Left lung (tissue), 14 donors: ENCODE measurements at places on chromosomes 7 and 10. TPM values are rescaled to one million over a fixed set of nuclear protein-coding genes. Genes with fewer than 3 reads are reported as not detected.

Gene TMEM184A
- total RNA-seq, result 9.7 TPM

Gene HMX3
- total RNA-seq, result not detected

Gene GPR26
- total RNA-seq, result not detected

Gene ACTR3C
- total RNA-seq, result 24.0 TPM

Gene AKR1D1
- not detected for total RNA-seq

DNA sequence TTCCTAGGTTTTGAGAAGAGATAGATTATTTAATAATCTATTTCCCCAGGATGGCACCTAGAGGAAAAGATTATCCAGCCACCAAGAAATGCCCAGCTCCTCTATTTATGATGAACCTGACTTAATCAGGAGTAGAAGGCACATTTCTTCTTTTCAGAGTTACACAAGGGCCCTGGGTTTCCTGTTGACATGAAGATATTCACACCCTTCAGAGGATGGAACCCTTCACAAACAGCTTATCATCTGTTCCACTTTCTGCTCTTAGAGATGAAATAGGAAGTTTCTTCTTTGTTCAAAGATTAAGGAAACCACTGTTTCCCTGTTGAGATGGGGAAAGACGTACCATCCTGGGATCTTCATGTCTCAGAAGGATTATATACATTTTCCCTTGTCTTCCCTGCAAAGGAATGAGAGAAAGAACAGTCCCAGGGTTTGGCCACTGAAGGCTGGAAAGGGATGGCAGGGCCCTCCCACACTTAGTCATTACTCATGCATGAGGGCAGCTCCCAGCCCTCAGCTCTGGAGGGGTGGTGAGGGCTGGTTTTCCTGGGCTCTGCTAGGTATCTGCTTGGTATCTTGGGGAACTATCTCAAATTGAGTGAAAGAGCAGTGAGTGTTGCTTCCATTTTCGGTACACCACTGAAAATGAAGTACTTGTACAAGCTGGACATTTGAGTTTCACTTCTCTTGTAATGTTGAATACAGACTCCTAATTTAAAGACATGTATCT, 64.0 kb downstream of the MTPAP start:
- no peak overlapping the region for H3K4me3 ChIP-seq
- no peaks in the 10 kb centered on the region for H3K36me3 ChIP-seq
- DNase-seq, result no peak

DNA sequence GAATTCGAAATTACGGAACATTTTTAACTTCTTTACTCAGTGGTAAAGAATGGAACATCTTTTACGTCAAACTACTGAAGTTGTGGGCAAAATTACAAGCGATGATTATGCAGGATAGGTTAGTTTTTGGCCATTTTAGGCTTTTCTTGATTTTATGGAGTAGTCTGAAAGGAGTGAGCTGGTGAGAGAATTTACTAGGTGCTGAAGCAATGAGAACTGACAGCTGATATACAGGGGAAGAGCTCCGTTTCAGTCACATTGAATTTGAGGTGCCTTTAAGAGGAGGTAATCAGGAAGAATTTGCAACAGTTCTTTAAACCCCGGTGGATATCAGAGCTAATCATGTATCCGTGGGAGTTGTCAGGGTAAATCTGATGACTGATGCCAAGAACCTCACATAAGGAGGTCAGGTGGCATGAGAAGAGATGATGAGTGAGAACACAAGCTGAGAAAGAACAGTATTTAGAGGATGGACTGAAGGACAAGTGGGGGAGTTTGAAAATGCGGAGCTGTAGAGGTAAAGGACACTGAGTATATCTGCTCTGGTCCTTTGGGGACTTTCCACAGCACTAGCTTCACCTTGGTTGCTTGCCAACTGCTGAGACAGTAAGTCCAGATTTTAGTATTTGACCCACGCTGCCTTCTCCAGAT, 104.3 kb downstream of the AHR start:
- no peak overlapping the region for H3K27ac ChIP-seq
- no peak overlapping the region for H3K4me3 ChIP-seq
- no peaks in the 10 kb centered on the region for H3K36me3 ChIP-seq
- no peak for DNase-seq

GRCh38 chr7:85186083-85186520, 754 bp downstream of the SEMA3D start:
- peak overlapping the region; percentile 78 for H3K27ac ChIP-seq
- peaks cover 55% of the 10 kb centered on the region for H3K27me3 ChIP-seq
- peak overlapping the region; percentile 40 for H3K4me3 ChIP-seq

DNA sequence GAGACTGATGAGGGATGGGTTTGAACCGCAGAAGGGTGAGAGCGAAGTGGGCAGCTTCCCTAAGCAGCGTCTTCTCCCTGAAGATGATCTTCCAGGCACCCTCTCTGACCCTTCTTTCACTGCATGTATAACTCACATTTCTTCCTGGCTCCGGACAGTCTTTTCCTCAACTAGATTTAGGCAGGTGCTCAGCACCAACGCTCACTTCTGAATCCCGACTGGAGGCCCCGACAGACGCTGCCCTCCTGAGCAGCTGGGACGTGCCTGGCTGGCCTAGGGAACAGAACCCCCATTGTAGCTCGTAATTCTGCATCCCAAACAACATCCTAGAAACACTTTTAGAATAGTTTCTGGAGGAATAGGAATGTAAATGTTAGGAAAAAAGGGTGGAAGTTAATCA, 206.6 kb downstream of the DIP2C start:
- no peaks in the 10 kb centered on the region for H3K27me3 ChIP-seq
- no peaks in the 10 kb centered on the region for H3K36me3 ChIP-seq
- H3K27ac ChIP-seq, result no peak overlapping the region
- no peak for DNase-seq

DNA sequence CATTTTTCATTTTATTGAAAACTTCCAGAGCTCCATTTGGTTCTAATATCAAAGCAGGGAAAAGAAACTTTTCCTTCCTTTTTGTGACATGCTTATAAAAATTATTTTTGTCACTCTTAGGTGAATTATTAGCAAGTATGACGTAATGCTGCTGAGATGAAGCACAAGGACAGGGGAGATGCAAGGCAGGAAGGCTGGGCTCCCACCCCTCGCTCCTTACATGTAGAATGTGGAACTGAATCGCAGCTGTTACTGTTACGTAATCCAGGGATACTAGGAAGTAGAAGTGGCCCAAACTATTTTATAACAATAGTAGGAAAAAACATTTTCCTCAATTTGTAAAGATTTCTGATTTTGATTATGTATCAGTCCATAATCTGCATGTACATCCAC, 17.1 kb upstream of the GTPBP4 start:
- no peaks in the 10 kb centered on the region for H3K27me3 ChIP-seq
- DNase-seq, result no peak
- H3K27ac ChIP-seq, result peak overlapping the region; percentile 82
- no peak overlapping the region for H3K4me3 ChIP-seq
- peaks cover 14% of the 10 kb centered on the region for H3K4me1 ChIP-seq
- no peaks in the 10 kb centered on the region for H3K36me3 ChIP-seq

- DNase-seq, result no peak
- no peaks in the 10 kb centered on the region for H3K4me1 ChIP-seq
- H3K4me3 ChIP-seq, result no peak overlapping the region
- H3K27ac ChIP-seq, result no peak overlapping the region
- H3K36me3 ChIP-seq, result no peaks in the 10 kb centered on the region
Measured at GRCh38 chr10:24574161-24574560, 149.5 kb downstream of the ARHGAP21 start.

DNA sequence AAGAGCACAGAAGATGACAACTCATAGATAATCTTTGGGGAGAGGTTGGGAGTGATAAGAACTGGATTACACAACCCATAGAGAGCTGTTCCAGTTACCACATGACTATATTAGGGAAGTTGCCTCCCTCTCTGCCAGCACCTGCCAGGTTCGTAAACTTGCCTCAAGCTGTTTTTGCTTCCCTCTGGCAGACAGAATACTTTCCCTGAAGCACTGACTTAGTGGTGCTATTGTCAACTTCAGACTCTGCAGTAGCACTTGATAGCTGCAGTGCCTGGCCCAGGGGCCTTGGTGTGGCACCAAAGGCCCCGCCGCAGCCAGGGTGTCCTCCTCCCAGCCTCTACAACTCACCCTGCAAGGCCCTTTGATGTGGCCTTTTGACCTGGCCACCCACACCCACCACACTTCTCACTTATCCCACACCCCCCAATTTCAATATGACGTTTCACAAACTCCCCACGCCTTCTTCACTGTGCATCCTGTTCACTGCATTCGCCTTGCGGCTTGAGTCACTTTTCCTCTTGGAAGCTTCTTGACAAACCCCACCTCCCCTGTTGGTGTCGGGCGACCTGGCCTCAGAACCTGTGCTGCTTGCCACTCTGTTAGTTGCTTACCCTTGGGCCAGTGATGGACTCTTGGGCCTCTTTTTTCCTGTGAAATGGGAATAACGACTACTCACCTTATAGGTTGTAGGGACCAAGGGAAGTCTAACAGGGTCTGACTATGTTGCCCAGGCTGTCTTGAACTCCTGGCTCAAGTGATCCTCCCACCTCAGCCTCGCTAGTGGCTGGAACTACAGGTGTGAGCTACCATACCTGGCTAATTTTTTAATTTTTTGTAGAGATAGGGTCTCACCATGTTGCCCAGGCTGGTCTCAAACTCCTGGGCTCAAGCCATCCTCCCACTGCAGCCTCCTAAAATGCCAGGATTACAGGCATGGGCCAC, 50.2 kb upstream of the PODXL start:
- H3K27ac ChIP-seq, result no peak overlapping the region
- peaks cover 8% of the 10 kb centered on the region for H3K27me3 ChIP-seq
- DNase-seq, result no peak
- no peak overlapping the region for H3K4me3 ChIP-seq
- H3K4me1 ChIP-seq, result no peaks in the 10 kb centered on the region
- no peaks in the 10 kb centered on the region for H3K36me3 ChIP-seq

GRCh38 chr10:111599943-111600342, 523.1 kb downstream of the ADRA2A start:
- no peaks in the 10 kb centered on the region for H3K27me3 ChIP-seq
- no peaks in the 10 kb centered on the region for H3K4me1 ChIP-seq
- H3K36me3 ChIP-seq, result no peaks in the 10 kb centered on the region
- no peak overlapping the region for H3K4me3 ChIP-seq

DNA sequence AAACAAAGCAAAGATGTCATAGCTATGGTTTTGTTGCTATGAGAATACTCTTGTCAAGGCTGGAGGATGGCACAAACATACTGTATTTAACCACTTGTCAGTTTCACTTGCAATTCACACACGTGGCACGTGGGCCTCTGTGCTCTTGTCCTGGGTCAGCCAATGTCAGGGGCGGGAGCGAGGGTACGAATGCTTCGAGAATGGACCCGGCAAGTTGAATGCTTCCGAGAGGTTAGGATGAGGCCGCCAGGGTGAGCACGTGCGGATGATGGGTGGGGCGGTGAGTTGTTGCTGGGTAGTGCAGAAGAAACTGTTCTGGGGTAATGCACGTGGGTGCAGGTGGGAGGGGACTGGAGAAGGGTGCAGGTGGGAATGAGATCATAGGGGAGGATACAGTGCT, 10.4 kb upstream of the OCM2 start:
- no peak overlapping the region for H3K27ac ChIP-seq
- H3K27me3 ChIP-seq, result peaks cover 18% of the 10 kb centered on the region
- H3K36me3 ChIP-seq, result no peaks in the 10 kb centered on the region
- no peaks in the 10 kb centered on the region for H3K4me1 ChIP-seq
- no peak for DNase-seq
- no peak overlapping the region for H3K4me3 ChIP-seq

DNA sequence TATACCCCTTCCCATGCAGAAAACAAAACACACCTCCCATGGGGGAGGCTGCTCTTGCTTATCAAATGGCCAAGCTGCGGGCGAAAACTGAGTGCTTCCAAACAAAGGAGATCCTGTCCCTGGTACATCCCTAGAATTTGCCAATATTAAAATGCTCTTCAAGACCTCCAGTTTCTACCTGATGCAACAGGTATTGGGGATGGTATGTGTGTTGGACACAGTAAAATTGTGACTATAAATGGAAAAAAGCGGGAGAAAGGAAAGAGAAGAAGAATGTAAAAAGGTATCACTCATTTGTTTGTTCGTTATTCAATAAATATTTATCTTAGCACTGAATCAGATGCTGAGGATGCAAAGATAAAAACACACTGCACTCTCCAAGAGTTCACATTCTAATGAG, 123.9 kb downstream of the KMT2E start:
- H3K4me3 ChIP-seq, result no peak overlapping the region
- H3K36me3 ChIP-seq, result peaks cover 35% of the 10 kb centered on the region
- H3K27ac ChIP-seq, result no peak overlapping the region
- no peaks in the 10 kb centered on the region for H3K4me1 ChIP-seq
- H3K27me3 ChIP-seq, result no peaks in the 10 kb centered on the region

DNA sequence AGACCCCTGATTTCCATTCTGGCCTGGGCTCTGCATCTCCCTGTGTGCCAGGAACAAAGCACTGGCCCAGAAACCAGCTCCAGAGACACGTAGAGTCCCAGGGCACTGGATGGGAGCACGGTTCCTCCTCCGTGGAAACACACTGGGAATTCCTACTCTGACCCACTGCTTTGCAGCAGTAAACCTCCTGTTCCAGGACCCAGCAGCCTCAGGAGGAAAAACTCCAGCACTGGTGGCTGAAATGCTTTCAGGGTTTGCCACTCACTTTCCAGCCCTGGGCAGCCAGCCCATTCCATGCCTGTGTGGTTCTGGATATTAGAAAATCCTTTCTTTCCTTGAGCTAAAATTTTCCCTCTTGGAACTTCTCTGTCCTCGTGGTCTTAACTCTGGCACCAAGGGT, 58.0 kb downstream of the FAM171A1 start:
- no peak overlapping the region for H3K27ac ChIP-seq
- peaks cover 5% of the 10 kb centered on the region for H3K4me1 ChIP-seq
- no peaks in the 10 kb centered on the region for H3K27me3 ChIP-seq
- H3K4me3 ChIP-seq, result no peak overlapping the region
- no peaks in the 10 kb centered on the region for H3K36me3 ChIP-seq

DNA sequence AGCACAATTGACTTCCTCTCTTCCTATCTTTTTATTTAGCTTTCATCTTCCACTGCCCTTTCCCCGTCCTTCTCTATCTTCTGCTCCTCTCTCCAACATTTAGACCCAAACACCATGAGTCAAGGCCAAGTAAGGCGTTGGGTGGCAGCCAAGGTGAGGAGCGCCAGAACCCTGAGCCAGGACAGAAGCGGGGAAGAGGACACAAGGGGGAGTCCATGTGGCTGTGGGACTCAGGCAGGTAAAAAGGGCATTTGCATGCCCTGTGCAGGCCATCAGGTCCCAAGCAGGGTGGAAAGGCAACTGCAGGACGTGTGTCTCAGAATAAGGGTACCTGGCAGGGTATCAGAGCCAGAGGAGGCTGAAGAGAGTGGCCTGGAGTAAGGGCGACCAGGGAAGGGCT, 192.4 kb upstream of the PFKP start:
- H3K4me3 ChIP-seq, result no peak overlapping the region
- no peak overlapping the region for H3K27ac ChIP-seq
- no peak for DNase-seq

DNA sequence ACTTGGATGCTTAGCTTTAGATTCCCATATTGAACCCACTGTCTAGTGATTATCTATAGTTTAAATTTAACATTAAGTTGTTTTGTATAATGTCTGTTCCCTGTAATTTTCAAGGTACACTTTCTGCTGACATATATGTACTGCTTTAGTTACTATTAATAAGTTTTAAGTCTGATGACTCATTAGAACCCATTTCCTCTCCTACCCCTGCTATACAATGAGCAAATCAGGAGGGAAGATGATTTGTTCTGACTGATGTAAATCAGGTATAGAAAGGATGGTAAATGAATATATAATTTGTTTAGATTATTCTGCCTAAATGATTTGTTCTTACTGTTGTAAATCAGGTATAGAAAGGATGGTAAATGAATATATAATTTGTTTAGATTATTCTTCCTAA, 691.8 kb downstream of the NXPH1 start:
- no peak overlapping the region for H3K27ac ChIP-seq
- H3K4me3 ChIP-seq, result no peak overlapping the region
- no peak for DNase-seq
- no peaks in the 10 kb centered on the region for H3K4me1 ChIP-seq
- no peaks in the 10 kb centered on the region for H3K27me3 ChIP-seq
